ENCODE measurements at places on chromosomes 5 and 9. TPM values are rescaled to one million over a fixed set of nuclear protein-coding genes. Genes with fewer than 3 reads are reported as not detected.

Gene IL5
- not detected for total RNA-seq

Gene TOPORS
- 45.9 TPM for total RNA-seq

DNA sequence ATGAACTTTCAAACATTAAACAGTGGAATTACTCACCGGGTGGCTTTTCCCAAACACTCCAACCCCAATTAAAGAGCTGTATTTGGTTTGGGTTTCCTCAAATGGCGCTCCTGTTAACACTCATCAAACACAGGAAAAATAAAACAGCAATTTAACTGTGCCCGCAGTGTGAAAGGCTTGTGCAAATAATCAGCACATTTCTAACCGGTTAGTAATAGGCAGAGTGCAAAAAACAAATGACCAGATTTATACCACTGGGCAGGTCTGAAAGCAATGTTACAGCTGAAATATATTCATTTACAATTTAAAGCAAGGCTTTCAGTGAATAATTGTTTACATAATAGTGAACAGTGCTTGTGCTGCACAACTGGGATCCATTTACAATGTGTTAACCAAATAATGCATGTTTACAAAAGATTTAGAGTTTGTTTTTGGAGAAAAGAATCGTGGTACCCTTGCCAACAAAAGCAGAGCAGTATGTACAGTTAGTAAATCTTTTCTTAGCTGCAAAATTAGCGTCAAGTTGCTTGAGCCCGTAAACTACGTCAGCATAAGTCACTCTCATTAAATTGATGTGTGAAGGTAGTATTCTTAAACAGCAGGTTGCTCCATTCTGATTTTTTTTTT, 662.9 kb upstream of the ZNF608 start:
- H3K27me3 ChIP-seq: no peaks in the 10 kb centered on the region
- peak overlapping the region; percentile 10 for H3K4me3 ChIP-seq
- no peaks in the 10 kb centered on the region for H3K36me3 ChIP-seq
- no peak for DNase-seq

- no peaks in the 10 kb centered on the region for H3K27me3 ChIP-seq
- DNase-seq: no peak
- H3K36me3 ChIP-seq: no peaks in the 10 kb centered on the region
- peaks cover 20% of the 10 kb centered on the region for H3K4me1 ChIP-seq
- no peak overlapping the region for H3K4me3 ChIP-seq
Observed at GRCh38 chr5:10452768-10453331, 11.2 kb downstream of the ROPN1L start.

Gene MYMK
- total RNA-seq: not detected

Gene DNM1
- 25.0 TPM for total RNA-seq

- peaks cover 65% of the 10 kb centered on the region for H3K36me3 ChIP-seq
- no peaks in the 10 kb centered on the region for H3K27me3 ChIP-seq
- peak overlapping the region; percentile 34 for H3K27ac ChIP-seq
- no peak for DNase-seq
Observed at GRCh38 chr9:128911529-128912035, 9.2 kb upstream of the PHYHD1 start.

Data from stomach (tissue), 19 donors.